ENCODE measurements at places on chromosomes 16 and 17. TPM values are rescaled to one million over a fixed set of nuclear protein-coding genes. Genes with fewer than 3 reads are reported as not detected.
A peak's percentile ranks its signal among the peaks of the same experiment; 100 is the strongest.

GRCh38 chr17:70318051-70318450 is 148.7 kb downstream of the KCNJ2 start:
- DNase-seq = no peak

- DNase-seq = no peak
These were observed 156.6 kb downstream of the GSG1L start for GRCh38 chr16:27906883-27907282.

DNA sequence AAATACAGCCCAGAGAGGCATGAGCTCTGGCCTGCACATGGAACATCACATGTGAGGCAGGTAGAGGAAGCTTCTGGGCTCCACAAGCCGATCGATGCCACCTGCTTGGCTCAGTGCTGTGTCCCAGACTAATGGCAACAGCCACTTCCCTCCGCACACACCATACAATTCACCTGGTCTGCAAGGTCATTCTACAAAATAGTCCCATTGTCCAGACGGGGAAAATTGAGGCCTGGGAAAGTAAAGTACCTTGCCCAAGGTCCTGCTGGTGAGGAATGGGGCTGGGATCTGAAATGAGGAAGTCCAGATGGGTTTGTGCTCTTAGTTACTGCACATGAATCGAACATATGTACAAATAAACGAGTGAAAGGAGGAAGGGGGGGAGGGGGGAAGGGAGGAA is 88.0 kb downstream of the LITAF start:
- no peak for DNase-seq

DNA sequence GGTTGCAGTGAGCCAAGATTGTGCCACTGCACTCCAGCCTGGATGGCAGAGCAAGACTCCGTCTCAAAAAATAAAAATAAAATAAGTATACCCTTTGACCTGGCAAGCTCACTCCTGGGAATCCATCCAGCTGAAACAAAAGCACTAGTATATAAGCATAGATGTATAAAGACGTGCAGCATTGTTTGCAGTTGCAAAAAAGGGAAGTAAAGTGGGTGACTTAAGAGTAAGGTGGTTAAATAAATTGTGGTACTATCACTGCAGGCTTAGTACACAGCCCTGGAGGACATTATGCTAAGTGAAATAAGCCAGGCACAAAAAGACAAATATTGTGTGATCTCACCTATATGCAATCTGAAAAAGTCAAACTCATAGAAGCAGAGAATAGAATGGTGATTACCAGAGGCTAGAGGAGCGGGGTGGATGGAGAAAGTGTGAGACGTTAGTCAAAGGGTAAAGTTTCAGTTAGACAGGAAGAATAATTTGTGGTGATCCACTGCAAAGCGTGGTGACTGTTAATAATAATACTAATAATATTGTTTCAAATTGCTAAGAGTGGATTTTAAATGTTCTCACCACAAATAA is 113.0 kb downstream of the MYO1D start:
- DNase-seq = no peak

DNA sequence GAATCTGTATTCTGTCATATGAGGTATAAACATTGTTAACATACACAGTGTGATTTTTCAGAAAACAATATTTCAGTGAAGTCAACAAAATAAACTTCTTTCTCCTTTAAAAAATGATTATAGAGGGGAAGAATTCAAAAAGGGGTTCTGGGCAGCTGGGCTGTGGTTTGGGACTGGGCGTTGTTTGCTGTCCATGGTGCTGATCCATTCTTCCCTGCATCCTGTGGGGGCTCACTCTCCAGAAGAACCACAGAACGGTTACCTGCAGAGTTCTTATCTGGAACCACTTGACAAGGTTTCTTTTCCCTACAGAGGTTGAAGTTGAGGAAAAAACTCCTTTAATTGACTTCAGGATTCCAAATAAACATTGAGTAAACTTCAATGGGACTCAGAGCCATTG is 1091.0 kb downstream of the CDH8 start:
- DNase-seq = peak; percentile 6

- DNase-seq = peak; percentile 87
These were observed 641 bp upstream of the CBX2 start for GRCh38 chr17:79777120-79777893.

The USH1G gene
- total RNA-seq = 0.54 TPM

DNA sequence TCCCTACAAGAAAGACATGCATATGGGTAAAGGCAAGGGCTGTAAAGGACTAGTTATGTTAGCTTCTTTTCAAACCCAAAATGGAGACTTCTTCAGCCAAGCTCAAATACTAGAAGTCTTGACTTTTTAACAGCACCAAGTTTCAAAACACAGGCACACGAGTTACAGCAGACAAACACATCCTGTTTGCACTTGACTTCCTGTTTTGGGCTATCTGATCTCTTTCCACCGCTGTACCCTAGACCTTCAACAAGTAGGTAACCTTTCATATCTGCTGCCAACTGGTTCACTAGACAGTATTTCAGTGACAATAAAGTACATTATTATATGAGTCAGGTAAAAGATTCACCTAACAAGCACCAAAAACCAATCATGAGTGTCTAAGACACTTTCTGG is 12.3 kb downstream of the RFFL start:
- no peak for DNase-seq

The SP2 gene
- total RNA-seq = 1.9 TPM

GRCh38 chr17:69773081-69773480 is 301.9 kb upstream of the KCNJ16 start:
- DNase-seq = peak; percentile 10

All from H4 (cell line).